HepG2 (cell line): ENCODE measurements at places on chromosomes 12 and 14. TPM values are rescaled to one million over a fixed set of nuclear protein-coding genes. Genes with fewer than 3 reads are reported as not detected.

GRCh38 chr12:29695800-29696199, 87.9 kb downstream of the TMTC1 start:
- no peak for DNase-seq

The SLC5A8 gene
- not detected in 2 replicates for total RNA-seq

- DNase-seq: no peak
These were observed 74.6 kb downstream of the ZFP36L1 start for GRCh38 chr14:68718023-68718990.

The TMEM229B gene
- 0.93 and 1.1 TPM in 2 replicates for total RNA-seq

DNA sequence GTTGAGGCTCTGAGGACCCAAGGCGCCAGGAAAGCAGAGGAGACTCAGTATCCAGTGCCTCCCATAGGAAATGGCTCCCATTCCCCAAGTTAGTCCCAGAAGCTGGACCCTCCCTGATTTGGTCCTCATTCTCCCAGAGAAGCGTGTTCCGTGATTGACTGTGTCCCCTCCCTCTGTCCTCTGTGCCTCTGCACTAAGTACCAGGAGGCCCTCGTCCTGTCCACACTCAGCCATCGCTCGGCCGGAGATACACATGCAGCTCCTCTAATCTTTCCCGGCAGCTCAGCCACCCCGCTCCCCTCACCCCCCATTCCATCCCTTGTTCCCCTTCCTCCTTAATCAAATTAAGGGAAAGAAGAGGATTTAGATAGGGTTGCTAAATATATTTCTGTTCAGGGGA, 28.3 kb upstream of the ATP2A2 start:
- no peak for DNase-seq

The FGF23 gene
- not detected in 2 replicates for total RNA-seq

The FKBP11 gene
- 6.0 and 15.5 TPM in 2 replicates for total RNA-seq
